ENCODE measurements at places on chromosomes 6 and 20.

GRCh38 chr6:36631326-36632011 is 37.3 kb downstream of the SRSF3 start:
- no peaks in the 10 kb centered on the region for H3K27me3 ChIP-seq
- no peak for DNase-seq
- H3K4me1 ChIP-seq = peaks cover 17% of the 10 kb centered on the region

DNA sequence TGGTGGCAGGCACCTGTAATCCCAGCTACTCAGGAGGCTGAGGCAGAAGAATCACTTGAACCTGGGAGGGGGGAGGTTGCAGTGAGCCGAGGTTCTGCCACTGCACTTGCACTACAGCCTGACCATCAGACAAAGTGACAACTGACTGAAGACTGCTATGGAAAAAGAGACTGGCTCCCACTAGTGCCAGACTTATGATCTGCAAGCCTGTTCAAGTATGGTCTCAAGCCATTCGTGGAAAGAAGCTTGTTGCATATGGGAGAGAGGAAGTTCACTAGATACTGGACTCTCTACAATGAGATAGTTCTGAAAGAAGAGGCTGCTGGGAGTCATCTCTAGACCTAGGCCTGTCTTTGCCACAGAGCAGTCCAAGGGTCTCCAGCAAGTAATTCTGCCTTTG is 26.7 kb downstream of the MDN1 start:
- peaks cover 75% of the 10 kb centered on the region for H3K36me3 ChIP-seq
- DNase-seq = peak; percentile 41

- no peak overlapping the region for H3K27ac ChIP-seq
- no peak for DNase-seq
- H3K27me3 ChIP-seq = no peaks in the 10 kb centered on the region
- no peak overlapping the region for H3K4me3 ChIP-seq
These were observed 134.2 kb downstream of the MRPL14 start for GRCh38 chr6:43992783-43993644.

DNA sequence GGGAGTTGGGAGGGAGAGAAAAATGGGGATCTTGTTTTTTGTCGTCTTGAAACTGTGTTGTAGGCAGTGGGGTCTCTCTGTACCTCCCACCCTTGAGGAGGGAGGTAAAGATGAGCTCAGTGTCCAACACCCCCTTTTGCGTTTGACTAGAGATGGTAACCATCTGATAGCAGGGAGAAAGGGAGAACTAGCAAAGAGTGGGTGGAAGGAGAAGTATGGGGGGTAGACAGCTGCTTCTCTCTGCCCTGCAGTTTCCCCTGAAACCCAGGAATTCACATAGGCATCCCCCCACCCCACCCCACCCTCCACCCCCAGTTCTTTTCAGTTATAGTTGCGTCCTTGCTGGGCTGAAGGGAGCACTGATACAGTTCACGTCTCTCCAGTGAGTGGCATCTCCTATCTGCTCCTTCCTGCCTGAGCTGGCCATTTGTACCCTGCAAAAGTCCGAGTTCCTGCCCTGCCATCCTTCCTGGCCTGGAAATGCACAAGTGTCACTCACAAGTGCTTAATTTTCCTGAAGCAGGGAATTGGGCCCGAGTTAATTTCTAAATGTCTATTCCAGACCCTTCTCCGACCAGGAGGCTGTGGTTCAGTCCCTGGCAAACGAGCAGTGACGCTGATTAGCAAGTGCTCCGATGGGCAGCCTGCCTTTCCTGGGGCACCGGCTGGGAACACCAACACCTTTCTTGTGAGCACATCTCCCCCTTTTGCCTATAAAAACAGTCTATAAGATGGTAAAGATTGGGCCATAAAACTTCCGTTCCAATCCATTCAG is 1.5 kb downstream of the SIRPA start:
- peak overlapping the region; percentile 54 for H3K27ac ChIP-seq
- peak overlapping the region; percentile 79 for H3K4me3 ChIP-seq
- no peak for DNase-seq
- no peaks in the 10 kb centered on the region for H3K27me3 ChIP-seq
- H3K36me3 ChIP-seq = peaks cover 13% of the 10 kb centered on the region
- H3K4me1 ChIP-seq = peaks cover 37% of the 10 kb centered on the region

DNA sequence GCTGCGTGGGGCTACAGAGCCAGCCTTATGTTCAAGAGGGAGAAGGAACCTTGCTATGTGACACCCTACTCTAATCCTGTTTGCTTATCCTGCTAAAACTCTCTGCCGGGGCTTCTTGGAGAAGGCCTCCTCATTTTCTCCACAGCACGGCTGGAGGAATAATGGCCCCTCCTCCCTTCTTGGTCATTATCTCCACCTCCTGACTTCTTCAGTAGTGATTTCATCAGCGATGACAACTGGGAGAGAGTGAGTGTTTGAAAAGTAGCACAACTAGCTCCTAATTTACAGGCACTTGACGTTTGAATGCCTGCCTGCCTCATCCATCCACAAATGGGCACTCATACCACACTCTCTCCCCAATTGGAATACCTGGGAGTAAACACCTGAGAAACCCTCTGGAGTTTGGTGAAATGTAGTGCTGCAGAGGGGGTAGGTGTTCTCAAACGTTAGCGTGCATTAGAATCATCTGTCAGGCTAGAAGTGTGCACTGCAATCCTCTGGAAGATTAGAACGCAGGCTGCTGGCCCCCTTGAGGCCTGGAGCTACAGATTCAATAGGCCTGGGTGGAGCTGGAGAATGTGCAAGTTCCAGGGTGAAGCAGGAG is 148.5 kb downstream of the FOXC1 start:
- no peaks in the 10 kb centered on the region for H3K27me3 ChIP-seq
- no peak overlapping the region for H3K27ac ChIP-seq
- DNase-seq = no peak

DNA sequence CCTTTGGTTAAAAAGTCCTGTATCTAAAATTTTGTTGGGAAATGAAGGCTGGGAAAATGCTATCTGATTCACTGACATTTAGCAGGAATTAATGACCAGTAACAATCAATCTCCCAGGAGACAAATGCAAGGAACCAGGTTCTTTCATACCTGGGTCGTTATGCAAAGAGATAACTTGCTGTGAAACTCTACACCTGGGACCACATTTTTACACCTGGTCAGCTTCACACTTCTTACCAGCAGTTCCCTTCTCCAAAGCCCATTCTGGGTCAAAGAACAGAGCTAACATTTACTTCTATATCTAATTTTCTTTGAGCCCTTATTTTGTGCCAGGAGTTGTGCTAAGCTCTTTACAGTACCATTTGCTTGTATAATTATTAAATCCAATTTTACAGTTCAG is 27.4 kb upstream of the STXBP5 start:
- H3K4me1 ChIP-seq = no peaks in the 10 kb centered on the region
- no peaks in the 10 kb centered on the region for H3K36me3 ChIP-seq
- no peak for DNase-seq
- no peak overlapping the region for H3K4me3 ChIP-seq
- H3K27me3 ChIP-seq = no peaks in the 10 kb centered on the region

- peaks cover 11% of the 10 kb centered on the region for H3K4me1 ChIP-seq
- peaks cover 45% of the 10 kb centered on the region for H3K27me3 ChIP-seq
- H3K4me3 ChIP-seq = no peak overlapping the region
- H3K27ac ChIP-seq = no peak overlapping the region
- no peak for DNase-seq
- no peaks in the 10 kb centered on the region for H3K36me3 ChIP-seq
These were observed 43.6 kb upstream of the FOXP4 start for GRCh38 chr6:41502566-41502916.

DNA sequence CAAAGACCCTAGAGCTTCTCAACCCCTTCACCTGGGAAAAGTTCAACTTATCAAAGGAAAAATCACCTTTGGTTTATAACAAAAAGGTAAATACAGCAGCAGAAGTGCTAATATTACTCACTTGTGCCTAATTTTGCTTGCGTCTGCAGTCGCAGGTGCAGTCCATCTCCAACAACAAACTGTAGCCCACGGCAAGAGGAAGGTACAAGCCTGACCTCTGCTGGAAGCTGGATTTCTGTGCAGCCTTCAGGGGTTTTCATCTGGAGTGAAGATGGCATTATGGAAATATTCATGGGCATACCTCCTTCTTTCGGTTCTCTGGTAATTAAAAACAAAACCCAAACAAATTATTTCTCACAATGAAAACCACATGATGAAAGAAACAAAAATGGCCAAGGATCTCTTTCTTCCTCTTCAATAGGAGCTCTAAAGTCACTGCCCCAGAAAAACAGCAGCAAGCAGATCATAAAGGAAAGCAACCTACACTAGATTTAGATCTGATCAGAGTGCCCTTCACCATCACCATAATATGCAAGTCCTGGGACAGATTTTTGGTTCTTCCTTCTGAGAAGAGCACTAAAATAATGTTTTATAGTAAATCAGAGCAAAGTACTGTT is 7.8 kb downstream of the UBE3D start:
- H3K27ac ChIP-seq = no peak overlapping the region
- H3K4me1 ChIP-seq = peaks cover 5% of the 10 kb centered on the region
- no peaks in the 10 kb centered on the region for H3K27me3 ChIP-seq
- no peak overlapping the region for H3K4me3 ChIP-seq
- H3K36me3 ChIP-seq = peaks cover 27% of the 10 kb centered on the region

- H3K27ac ChIP-seq = no peak overlapping the region
- peaks cover 12% of the 10 kb centered on the region for H3K4me1 ChIP-seq
- H3K4me3 ChIP-seq = no peak overlapping the region
- H3K36me3 ChIP-seq = peaks cover 16% of the 10 kb centered on the region
These were observed 77.5 kb downstream of the CAP2 start for GRCh38 chr6:17470938-17471327.

GRCh38 chr6:112781241-112781640 is 434.1 kb downstream of the RFPL4B start:
- DNase-seq = peak; percentile 7
- H3K27me3 ChIP-seq = no peaks in the 10 kb centered on the region
- H3K4me3 ChIP-seq = no peak overlapping the region
- H3K27ac ChIP-seq = no peak overlapping the region

DNA sequence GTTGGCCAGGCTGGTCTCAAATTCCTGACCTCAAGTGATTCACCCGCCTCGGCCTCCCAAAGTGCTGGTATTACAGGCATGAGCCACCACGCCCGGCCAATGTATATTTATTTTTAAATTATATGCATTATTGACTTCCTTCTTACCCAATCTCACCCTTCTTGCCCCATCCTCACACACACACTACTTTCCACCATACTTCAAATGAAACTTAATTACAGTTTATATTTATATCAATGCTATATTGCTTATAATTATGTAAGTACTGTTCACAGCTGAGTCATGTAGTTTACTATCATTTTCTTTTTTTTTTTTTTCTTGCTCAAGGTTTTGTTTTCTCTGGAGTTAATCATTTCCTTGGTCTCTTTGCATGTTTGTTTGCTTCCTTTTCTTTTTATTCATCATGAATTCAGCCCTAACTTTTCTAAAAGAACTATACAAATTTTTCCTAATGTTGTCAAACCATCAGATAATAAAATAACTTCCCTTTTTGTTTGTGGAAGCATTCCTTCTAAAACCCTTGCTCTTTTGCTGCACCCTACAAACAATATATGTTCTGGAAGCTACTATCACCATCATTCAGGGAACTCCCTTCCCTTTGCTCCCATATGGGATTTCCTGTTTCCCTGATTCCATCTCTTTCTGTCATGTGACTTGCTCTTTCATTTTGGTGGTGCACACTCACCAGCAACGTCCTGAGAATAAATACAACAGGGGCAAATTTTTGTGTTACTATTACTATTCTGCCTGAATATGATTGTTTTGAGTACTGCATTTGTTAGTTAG is 201.7 kb upstream of the SASH1 start:
- no peaks in the 10 kb centered on the region for H3K36me3 ChIP-seq
- no peak overlapping the region for H3K27ac ChIP-seq
- peak; percentile 11 for DNase-seq
- no peaks in the 10 kb centered on the region for H3K27me3 ChIP-seq

DNA sequence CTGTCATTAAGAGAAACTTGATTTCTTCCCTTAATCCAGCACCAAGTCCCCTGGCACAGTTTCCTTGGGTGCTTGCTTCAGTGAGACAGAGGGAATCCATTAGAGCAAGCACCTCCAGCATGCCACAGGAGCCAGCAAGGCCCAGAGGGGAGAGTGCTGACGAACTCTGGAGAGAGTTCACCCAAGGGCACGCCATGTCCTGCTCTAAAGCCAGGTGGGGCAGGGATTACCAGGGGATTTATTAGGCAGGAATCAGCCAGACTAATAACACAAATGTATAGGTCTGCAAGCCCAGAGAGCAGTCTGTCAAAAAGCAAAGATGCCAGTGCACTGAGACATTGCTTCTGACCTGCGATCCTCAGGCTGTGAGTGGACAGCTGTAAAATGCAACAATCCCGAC is 155.4 kb upstream of the SYNDIG1 start:
- no peak for DNase-seq
- no peaks in the 10 kb centered on the region for H3K4me1 ChIP-seq
- no peak overlapping the region for H3K27ac ChIP-seq
- no peaks in the 10 kb centered on the region for H3K36me3 ChIP-seq

DNA sequence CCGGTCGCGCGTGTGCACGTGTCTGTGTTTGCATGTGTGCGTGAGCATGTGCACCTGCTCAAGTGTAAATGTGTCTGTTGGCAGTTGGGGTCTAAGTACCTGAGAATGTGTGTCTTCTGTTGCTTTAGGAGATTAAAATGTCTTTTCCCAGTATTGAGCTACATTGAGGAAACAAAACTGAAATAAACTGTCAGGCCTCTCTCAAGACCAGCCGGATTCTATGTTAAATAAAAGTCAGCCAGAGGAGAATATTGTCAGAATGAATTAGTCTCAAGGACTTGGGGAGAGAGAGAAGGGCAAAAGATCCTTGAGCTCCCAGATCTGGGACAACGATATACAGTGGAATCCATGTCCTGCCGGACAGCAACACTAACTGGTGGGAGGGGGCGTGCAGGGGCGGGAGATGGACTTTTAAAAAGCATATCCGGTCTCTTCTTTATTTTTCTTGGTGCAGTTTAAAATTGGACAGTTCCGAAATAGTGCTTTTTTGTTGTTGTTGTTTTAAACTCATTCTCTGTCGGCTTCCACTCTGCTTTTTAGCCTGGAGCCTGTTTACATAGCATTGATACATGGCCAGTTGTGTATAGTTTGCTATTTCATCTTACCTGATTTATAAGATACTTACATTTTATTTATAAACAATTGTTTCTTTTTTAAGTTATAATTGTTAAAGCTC is 3.3 kb upstream of the TBX18 start:
- DNase-seq = no peak
- no peak overlapping the region for H3K27ac ChIP-seq
- H3K36me3 ChIP-seq = no peaks in the 10 kb centered on the region
- no peak overlapping the region for H3K4me3 ChIP-seq
- H3K27me3 ChIP-seq = no peaks in the 10 kb centered on the region

DNA sequence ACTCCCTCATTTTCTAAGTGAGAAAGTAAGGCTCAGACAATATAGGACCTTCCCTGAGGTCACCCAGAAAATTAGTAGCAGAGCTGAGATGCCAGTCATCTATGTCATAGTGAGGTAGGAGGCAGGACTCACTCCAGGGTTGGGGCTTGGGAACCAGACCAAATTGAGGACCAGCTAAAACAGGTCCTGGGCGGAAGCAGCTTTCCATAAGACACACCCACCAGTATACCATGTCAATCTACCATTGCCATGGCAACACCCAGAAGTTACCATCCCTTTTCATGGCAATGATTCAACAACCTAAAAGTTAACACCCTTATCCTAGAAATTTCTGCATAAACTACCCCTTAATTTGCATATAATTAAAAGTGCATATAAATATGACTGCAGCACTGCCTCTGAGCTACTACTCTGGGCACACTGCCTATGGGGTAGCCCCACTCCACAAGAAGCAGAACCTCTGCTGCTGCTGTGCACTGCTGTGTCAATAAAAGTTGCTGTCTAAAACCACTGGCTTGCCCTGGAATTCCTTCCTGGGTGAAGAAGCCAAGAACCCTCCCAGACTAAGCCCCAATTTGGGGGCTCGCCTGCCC is 30.3 kb upstream of the OCSTAMP start:
- H3K27me3 ChIP-seq = peaks cover 32% of the 10 kb centered on the region
- no peaks in the 10 kb centered on the region for H3K4me1 ChIP-seq
- H3K4me3 ChIP-seq = no peak overlapping the region
- no peaks in the 10 kb centered on the region for H3K36me3 ChIP-seq

GRCh38 chr6:150450918-150451317 is 82.1 kb downstream of the IYD start:
- DNase-seq = no peak
- H3K27ac ChIP-seq = no peak overlapping the region
- no peaks in the 10 kb centered on the region for H3K27me3 ChIP-seq
- H3K4me1 ChIP-seq = no peaks in the 10 kb centered on the region

All from MCF 10A (cell line).